Fibroblast of skin of right biceps (primary cell): ENCODE measurements at places on chromosomes 6 and 20.
A peak's percentile ranks its signal among the peaks of the same experiment; 100 is the strongest.

GRCh38 chr20:35891375-35891774 is 62.9 kb downstream of the SCAND1 start:
- DNase-seq, result peak; percentile 45

- no peak for DNase-seq
These were observed 11.8 kb upstream of the KCNQ2 start for GRCh38 chr20:63484236-63484635.

DNA sequence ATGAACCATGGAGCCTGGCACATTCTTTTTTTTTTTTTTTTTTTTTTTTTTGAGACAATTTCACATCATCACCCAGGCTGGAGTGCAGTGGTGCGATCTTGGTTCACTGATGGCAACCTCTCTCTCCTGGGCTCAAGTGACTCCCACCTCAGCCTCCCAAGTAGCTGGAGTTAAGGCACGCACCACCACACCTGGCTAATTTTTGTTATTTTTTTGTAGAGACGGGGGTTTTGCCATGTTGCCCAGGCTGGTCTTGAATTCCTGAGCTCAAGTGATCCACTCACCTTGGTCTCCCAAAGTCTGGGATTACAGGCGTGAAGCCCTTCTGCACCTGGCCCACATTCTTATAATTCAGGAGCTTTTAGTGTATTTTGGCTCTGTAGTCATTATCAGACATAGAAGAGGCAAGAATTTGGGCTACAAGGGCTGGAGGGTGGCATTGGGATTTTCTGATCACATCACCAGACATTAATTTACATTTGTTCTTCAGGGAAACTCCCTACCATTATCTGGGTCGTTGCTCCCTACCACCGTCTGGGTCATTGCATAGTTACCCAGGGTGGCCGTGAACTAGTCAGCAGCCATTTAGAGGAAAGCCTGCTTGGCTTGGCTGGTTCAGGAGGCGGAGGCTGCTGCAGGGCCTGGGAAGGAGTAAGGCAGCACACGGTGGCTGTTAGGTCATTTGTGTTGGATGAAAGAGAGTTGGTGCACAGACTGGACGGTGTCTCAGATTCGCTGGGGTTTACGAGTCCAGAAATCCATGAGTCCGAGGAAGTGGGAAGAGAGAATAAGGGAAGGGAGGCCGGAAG is 17.6 kb downstream of the ARID1B start:
- no peak for DNase-seq

DNA sequence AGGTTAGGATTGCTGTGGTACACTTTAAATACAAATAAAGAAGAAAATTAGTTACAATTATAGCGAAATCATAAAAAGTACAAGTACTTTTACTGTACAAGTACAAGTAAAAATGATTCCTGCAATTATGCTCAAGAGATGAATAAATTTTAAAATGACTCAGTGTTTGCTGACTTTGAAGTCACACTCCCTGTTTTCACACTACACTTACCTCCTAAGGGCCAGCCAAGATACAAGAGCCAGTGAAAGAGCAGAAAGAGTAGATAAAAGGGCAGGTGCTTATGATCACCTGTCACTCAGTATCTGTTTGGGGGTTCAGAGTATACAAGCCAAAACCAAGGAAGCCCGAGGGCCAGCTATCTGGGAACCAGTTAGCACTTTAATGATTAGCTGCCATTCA is 41.0 kb upstream of the COL21A1 start:
- no peak for DNase-seq

DNA sequence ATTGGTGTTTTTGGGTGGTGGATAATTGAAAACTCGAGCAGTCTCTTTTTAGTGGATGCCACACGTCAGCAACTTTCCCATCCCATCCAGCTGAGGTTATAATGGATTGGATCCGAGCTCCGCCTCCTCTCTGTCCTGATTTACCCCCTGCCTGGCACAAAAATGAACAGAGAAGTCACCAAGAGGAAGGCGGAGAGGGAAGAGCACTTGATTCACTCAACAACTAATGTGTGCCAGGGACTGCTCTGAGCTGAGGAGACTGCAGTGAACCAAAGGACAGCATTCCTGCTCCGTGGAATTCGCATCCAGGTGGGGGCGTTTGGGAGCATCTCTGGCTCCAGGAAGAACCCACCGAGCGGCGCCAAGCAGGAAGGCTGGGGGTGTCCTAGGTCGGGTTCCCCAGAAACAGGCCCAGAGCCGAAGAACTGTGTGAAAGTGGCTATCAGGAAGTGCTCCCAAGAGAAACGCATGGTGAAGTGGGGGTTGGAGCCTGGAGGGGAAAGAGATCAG is 95.8 kb upstream of the NAA20 start:
- DNase-seq, result peak; percentile 27

- DNase-seq, result peak; percentile 75
These were observed 280.4 kb upstream of the TAB2 start for GRCh38 chr6:149037051-149037671.

GRCh38 chr6:129381885-129382284 is 328.1 kb downstream of the ARHGAP18 start:
- no peak for DNase-seq

DNA sequence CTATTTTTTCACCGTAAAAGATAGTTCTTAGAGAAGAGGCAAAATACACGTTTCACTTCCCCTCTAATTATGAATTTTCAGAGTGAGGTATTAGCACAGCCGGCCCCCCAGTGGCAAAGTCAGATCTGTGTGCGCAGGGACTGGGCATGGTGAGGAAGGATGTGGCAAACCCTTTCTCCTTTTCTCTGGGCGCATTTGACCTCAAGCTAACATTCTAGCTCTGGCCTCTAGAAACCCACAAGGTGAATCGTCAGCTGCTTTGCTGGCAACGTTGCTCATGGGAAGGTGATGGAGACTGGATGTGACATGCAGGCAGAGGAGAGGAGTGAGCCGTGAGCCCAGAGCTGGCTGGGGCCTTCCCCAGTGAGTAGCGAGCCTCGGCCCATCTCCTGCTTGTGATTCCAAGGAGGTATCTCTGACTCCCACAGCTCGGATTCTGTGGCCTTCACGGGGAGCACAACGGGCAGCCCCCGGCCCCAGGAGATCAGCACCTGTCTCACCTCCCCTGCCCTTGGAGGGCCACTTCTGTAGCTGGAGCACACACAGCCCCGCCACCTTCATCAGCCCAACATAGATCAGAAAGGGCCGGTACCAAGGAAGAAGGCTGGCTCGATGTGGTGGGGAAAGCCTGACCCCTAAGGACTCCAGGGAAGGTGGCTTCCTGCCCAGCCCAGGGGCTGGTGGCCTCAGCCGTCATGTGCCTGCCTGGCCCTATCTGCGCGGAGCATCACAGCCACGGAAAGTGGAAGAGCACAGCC is 152.8 kb downstream of the TAF4 start:
- DNase-seq, result no peak

DNA sequence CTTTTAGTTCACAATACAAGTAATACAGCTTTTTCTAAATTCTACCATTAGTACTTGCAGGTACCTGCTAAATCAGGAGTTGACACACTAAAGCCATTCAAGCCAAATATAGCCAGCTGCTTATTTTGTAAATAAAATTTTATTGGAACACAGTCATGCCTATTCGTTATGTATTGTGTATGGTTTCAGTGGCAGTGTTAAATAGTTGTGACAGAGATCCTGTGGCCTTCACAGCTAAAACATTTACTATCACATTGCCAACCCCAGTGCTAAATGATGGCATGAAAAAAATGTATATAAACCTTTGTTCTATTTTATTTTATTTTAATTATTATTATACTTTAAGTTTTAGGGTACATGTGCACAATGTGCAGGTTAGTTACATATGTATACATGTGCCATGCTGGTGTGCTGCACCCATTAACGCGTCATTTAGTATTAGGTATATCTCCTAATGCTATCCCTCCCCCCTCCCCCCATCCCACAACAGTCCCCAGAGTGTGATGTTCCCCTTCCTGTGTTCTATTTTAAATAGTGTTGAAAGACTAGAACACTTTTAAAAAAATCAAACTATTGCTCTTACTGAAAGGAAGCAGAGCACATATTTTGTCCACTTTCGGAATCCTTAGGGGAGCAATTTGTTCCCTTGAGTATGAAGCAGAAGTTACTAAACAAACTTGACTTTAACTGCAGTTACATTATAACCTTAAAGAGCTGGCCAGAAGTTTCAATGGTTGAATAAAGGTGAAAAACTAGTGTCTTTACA is 115.7 kb downstream of the PRIM2 start:
- peak; percentile 26 for DNase-seq

GRCh38 chr6:131911951-131912350 is 39.2 kb downstream of the CCN2 start:
- DNase-seq, result no peak
